ENCODE measurements at places on chromosomes 16 and 17.

- peak; percentile 76 for DNase-seq
These were observed at the start of gene FMNL1 for GRCh38 chr17:45221081-45222013. Gene FMNL1 (plus strand): TSS chr17:45221885. CDS start chr17:45222125, 240 bp downstream.

DNA sequence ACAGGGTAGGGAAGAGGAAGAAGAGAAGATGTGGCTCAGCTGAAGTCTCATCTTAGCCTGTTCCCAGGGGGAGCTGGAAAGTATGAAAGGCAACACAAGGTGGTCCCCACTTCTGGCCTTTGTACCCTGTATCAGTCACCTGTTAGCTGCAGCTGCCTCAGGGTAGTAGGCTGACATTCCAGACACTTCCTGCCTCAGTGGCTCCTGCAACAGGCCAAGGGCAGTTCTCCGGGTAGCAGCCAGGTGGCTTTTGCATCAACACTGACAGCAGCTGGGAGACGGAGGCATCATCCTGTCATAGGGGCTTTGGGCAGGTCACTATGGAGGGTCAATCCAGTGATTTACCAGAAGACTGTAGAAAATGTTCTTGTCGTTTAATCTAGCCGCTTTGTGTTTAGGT, 124.0 kb downstream of the RGS9 start:
- DNase-seq, result no peak

DNA sequence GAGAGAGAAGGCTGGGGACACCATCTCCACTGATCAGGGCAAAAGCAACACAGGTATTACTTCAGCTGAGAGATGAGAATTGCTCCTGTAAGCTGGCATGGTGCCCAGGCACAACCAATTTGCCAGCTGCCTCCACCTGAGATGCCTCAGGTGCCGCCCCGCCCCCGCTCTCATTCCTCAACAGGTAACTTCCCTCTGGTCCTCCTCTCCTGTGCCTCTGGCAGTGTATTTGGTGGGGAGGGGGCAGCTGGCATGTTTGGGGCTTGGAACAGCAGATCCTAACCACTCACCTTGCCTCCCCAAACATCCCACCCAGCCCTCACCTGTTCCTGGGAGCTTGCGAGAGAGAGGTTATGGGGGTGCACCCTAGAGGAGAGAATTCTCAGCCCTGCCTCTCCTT, 2.9 kb upstream of the SRCIN1 start:
- DNase-seq, result no peak

DNA sequence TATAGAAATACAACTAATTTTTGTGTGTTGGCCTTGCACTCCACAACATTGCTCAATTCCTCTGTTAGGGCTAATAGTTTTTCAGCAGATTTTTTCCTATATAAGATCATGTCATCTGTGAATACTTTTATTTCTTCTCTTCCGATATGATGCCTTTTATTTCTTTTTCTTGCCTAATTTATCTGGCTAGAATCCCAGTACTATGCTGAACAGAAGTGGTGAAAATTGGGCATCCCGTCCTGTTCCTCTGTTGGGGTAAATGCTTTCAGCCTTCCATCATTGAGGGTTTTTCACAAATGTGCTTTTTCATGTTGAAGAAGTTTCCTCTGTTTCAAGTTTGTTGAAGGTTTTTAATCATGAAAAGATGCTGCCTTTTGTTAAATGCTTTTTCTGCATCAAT, 22.7 kb upstream of the TNFRSF13B start:
- DNase-seq, result no peak

- no peak for DNase-seq
These were observed 12.5 kb upstream of the CIBAR2 start for GRCh38 chr16:85124636-85125346.

- DNase-seq, result no peak
These were observed 47.9 kb upstream of the NKD1 start for GRCh38 chr16:50500171-50500874.

- peak; percentile 95 for DNase-seq
These were observed 4.1 kb upstream of the CDH15 start for GRCh38 chr16:89167425-89167941.

- DNase-seq, result no peak
These were observed 22.7 kb downstream of the AP2B1 start for GRCh38 chr17:35609831-35610230.

DNA sequence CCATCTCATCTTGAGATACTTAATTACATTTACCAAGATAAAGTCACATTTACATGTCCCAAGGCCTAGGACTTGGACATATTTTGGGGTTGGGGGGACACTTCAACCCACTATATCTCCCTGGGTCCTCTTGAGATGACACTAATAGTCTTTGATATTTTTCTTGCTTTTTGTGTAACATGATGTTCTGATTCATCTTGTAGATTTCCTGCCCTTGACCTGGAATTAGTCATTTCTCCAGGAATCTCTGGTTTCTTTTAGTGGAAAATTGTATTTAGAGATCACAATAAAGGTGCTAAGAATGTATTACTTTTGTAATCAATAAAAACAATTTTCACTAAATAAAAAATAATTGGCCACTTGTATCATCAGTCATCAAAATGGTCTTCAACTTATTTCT, 157.3 kb downstream of the VPS53 start:
- DNase-seq, result no peak

DNA sequence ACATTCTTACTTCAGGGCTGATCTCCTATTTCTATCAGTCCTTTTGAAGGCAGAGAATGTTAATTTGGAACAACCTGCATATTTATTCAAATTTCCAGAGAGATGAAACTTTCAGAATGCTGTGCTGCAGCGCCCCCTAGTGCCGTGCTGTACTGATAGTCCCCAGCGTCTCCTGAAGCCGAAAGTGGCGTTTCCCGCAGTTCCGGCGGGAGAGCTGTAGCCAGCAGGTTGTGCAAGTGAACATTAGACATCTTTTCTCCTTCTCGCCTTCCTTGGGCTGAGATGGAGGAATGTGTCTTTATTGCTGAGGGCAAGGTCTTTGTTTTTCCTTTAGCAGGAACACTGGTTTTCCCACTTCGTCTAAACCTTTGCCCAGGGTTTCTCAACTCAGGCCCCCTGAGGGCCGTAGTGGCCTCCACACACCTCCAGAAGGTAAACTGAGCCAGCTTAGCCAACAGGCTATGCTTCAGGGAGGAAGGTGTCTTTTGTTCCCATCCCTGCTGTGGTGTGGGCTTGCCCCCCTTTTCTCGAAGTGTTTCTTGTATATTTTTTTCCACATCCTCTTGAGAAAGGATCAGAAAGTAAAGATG, 26.4 kb downstream of the USP10 start:
- DNase-seq, result peak; percentile 87

DNA sequence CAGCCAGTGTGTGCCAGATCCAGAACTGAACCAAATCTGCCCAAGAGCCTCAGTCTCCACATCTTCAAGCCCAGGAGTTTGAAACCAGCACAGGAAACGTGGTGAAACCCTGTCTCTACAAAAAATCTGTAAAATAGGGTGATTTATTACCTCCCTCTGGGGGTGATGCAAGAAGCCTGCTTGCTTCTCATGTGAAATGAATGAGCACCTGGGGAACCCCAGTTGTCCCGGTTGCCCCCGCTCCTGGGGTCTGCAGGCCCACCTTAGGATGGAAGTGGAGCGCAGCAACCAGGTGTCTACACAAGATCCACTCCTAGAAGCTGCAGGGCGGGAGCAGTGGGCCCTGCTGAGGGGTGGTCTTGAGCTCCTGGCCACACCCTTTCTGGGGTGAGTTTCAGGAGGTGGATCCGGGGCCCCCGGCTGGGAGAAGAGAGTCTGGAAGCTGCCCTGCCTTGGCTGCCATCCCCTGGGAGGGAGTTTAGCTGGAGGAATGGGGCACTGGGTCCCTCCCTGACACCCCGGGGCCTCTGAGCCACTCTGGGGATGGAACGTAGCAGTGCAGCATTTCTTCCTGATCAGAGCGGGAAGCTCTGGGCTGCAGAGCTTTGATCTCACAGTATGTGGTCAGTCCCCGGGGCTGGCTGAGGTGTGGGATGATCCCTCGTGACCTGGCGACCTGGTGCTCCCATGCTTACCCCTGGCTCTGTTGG, 117.8 kb downstream of the RAB11FIP4 start:
- peak; percentile 55 for DNase-seq

DNA sequence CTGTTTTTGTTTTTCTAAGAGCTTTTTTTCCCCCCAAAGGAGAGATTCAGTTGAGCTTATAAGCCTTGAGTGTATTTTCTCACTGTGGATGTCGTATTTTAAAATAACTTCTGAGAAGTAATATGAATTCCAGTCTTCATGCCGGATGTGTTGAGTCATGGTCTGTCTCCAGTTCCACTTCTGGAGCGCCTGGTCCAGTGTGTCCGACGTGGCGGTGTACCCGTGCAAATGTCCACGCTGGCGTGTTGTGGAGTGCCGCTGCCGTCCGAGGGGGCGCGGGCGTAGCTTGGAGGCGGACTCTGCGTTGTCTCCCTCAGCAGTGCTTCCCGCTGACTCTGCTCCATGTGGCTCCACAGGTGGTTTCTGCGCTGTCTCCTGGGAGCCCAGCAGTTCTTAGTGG, 60.9 kb upstream of the ZNF750 start:
- no peak for DNase-seq

GRCh38 chr16:13660807-13661206, 259.1 kb upstream of the ERCC4 start:
- DNase-seq, result no peak
